ENCODE measurements at places on chromosomes 3 and 15. TPM values are rescaled to one million over a fixed set of nuclear protein-coding genes. Genes with fewer than 3 reads are reported as not detected.

Gene BUB1B
- polyA plus RNA-seq, result 22.6 TPM

Gene ZCWPW2
- 0.20 TPM for polyA plus RNA-seq

Gene SLC2A2
- polyA plus RNA-seq, result not detected

Gene SLC27A2
- polyA plus RNA-seq, result 5.2 TPM

Gene TEX55
- 0.37 TPM for polyA plus RNA-seq

Gene PRR20G
- polyA plus RNA-seq, result not detected

Gene KBTBD13
- polyA plus RNA-seq, result not detected

- no peak for DNase-seq
Observed at GRCh38 chr3:105260385-105260784, 106.3 kb upstream of the ALCAM start.

- no peak for DNase-seq
Observed at GRCh38 chr15:45790325-45790943, 155.6 kb downstream of the SQOR start.

DNA sequence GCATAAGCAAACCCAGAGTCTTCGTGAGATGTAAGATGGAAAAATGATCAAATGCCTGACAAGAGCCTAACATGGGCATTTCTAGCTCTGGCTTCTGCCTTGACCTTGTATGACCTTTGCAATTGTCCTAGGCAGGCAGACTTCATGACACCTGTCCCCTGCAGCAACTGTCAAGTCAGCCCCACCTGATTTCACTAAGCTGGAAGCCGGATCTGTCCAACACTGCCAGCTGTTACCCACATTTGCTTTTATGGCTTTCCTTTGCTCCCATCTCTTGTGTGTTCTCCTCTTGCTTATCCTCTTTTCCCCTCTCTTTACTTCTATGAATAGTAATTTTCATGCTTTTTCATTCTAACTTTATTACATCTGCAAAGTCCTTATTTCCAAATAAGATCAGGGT is 48.5 kb upstream of the TNIK start:
- DNase-seq, result no peak

DNA sequence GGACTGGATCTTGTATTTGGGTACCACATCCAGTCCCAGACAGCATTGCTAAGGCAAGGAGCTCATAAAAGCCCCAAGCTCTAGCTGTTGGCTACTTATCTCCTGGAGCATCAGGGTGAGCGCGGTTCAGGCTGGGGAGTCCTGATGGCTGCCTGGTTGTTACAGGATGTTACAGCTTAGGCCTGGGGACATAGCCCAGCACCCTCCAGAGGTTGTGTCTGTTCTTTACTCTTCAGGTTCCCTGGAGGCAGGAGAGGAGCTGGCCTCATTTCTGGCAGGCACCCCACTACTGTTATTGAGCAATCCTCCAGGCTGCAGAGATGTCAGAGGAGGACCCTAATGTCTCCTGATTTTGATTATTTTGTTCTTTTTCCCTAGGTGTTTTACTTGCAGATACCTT is 26.6 kb downstream of the APBA2 start:
- DNase-seq, result no peak

DNA sequence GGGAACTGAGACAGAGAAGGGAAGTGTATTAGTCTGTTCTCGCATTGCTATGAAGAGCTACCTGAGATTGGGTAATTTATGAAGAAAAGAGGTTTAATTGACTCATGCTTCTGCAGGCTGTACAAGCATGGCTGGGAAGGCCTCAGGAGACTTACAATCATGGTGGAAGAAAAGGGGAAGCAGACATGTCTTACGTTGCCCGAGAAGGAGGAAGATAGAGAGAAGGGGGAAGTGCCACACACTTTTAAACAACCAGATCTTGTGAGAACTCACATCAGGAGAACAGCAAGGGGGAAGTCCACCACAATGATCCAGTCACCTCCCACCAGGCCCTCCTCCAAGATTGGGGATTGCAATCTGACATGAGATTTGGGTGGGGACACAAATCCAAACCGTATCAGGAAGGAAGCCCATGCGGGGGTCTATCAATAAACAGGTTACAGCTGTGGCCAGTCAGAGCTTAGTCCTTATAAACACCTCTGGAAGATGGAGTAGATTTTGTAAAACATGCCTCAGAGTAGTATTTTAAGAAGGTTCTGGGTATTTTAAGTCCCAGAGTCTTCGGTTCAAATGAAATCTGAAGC is 153.9 kb downstream of the GHSR start:
- DNase-seq, result no peak

- no peak for DNase-seq
Observed at GRCh38 chr15:78740904-78741274, 70.4 kb downstream of the ADAMTS7 start.

GRCh38 chr3:12695112-12695511 is 31.2 kb upstream of the RAF1 start:
- DNase-seq, result no peak

GRCh38 chr3:59432665-59433064 is 382.8 kb upstream of the CFAP20DC start:
- DNase-seq, result no peak

GRCh38 chr3:34212656-34213055 is 414.2 kb downstream of the PDCD6IP start:
- DNase-seq, result peak; percentile 65

DNA sequence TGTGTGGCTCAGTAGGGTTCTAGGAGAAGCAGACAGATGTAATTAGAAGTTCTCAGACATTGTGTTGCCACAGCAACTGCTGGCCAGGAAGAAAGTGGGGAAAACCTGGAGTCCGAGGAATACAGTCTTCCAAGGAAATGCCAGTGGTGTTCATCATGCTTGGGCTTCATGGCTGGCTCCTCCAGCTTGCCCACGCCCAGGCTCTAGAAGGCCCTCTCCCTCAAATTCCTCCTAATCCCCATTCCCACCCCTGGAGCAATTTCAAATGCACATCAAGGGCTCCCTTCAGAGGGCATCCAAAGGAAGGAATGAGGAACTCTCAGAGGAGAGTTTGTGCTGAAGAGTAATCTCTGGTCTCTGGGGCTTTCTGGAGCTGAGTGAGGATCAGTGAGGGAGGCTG is 21.9 kb downstream of the FSTL1 start:
- no peak for DNase-seq

GRCh38 chr3:139129892-139130291 is 85.2 kb upstream of the PRR23C start:
- no peak for DNase-seq
